ENCODE measurements at places on chromosomes 5 and 9.

GRCh38 chr9:5857928-5858327 lies 25.0 kb upstream of the ERMP1 start:
- no peak for DNase-seq

DNA sequence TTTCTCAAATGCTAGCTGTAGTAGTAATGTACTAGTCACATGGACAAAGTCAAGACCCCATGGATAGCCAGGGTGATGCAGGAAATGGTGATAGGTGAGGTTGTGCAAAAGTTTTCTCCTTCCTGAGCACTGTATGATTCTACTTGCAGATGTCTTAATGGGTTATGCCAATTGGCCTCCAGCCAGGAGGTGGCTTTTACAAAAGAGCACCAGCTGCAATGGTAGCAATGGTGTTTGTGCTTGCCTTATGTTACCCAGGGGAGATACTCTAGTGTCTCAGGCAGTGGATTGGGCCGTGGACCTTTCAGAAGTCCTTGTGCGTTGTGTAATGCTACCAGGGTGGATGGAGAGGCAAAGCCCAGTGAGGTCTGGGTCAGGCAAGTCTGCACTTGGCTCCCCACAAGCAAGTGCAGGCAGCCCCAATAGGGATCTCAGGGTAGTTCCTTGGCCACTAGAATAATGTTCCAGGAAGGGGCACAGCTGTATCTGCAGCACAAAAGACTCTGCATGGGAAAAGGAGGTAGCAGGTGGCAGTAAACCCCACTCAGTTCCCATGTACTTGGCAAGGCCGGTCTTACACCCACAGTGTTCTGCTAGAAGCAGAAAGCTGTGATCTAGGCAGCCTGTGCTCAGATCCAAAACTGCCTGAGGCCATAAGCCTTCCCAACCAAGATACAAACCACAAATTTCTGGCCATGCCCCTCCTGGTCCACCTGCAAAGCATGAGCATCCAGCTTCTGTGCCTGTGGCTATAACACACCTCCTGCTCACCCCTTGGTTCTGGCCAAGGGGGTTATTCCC lies 46.4 kb upstream of the EDIL3 start:
- DNase-seq, result no peak

DNA sequence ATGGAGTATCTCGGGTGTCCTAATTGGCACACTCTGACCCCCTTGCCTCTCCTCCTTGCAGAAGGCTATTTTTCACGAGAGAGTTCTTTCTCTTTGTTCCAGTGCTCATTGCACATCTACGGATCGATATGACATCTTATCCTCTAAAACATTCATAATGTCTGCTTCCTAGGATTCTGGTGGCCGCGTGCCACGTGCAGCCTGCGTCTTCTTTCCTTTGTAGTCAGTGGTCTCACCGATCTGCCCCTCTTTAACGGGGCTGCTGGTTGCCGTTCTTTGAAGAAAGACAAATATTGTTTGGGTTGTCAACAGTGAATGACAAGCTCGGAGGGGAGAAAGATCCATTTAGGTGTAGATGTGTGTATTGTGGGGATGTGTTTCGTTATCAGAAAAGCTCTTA lies 252.4 kb upstream of the WWC1 start:
- no peak for DNase-seq

GRCh38 chr9:14741369-14741768 lies 18.8 kb upstream of the CER1 start:
- no peak for DNase-seq

DNA sequence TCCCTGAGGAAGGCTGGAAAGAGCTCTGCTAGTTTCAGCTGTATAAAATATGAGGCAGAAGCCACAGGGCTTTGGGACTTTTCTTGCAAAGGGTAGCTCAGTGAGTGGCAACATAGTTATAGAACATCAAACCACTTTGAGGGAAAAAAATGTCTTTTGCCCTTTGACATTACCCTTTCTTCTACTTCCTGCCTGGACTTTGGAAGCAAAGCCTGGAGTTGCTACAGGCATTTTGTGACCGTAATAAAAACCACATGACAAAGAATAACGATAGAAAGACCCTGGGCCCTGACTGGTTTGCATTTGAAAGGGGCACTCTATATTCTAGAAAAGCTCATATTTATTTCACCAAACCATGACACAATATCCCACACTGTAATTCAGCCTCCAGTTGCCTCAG lies 440.9 kb downstream of the DIRAS2 start:
- no peak for DNase-seq

DNA sequence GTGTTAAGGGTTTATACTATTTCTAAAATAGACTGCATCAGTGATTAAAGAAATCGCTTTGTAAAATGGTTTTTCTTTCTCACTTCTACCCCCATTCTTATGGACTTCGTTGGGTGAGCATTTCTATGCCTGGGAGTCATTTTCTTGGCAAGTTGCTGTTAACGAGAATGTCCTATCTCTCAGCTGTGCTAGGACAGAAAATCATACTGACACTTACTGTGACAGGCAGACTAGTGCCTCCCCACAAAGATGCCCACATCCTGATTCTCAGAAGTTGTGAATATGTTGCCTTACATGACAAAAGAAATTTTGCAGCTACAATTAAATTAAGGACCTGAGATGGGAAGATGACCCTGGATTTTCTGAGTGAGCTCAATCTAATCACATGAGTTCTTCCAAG lies 65.1 kb upstream of the NMUR2 start:
- no peak for DNase-seq

DNA sequence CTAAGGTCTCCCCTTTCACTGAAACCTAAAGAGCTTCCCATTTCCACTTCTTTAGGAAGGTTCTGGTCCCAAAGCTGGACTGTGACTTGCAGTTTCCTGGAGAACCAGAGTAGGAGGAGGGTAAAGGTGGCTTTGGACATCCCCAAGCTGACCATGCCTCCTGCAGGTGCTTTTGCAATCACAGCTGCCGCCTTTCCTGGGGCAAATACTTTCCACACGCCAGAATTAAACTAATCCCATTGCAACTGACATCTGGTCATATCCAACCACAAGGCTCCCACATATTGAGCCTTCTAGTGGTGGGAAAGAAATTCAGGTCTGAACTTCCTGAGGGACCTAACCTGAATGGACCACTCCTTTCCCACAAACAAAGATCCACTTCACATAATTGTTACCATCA lies 92.7 kb downstream of the NRG2 start:
- DNase-seq, result no peak

DNA sequence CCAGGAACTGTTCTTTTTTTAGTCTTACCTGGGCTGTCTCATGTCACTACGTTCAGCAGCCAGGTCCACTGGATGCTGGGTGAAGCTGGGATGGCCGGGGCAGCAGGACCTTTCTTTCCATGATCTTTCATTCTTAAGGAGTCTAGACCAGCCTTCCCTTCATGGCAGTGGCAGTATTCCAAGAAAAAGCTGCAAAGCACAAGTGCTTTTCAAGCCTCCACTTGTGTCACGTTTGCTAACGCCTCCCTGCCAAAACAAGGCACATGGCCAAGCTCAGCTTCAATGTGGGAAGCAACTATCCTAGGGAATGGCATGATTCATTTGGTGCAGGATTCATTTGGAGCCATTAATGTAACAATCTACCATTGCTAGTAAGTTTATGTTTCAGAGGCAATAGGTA lies 94.8 kb downstream of the RCL1 start:
- no peak for DNase-seq

- DNase-seq, result no peak
These were observed 92.9 kb upstream of the CLINT1 start for GRCh38 chr5:157951673-157952373.

- DNase-seq, result no peak
These were observed 44.4 kb upstream of the SAP30L start for GRCh38 chr5:154401355-154401754.

- no peak for DNase-seq
These were observed 65.5 kb downstream of the CCNH start for GRCh38 chr5:87347272-87347671.

DNA sequence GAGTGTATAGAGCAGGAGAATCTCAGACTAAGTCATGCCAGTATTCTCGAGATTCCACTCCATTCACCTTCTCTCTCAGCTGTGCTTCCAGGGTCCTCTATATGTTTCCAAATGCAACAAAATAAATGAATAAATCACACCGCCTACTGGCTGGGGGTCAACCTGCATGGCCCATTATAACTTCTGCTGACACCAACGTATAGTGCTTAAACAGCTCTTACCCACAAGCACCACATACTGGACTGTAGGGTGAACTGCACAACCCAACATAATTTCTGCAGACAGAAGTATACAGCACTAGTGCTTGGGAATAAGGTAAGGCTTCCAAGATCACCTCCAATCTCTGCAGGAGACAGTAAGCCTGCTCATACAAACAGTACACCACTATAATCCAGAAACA lies 33.1 kb upstream of the HTR4 start:
- DNase-seq, result no peak

DNA sequence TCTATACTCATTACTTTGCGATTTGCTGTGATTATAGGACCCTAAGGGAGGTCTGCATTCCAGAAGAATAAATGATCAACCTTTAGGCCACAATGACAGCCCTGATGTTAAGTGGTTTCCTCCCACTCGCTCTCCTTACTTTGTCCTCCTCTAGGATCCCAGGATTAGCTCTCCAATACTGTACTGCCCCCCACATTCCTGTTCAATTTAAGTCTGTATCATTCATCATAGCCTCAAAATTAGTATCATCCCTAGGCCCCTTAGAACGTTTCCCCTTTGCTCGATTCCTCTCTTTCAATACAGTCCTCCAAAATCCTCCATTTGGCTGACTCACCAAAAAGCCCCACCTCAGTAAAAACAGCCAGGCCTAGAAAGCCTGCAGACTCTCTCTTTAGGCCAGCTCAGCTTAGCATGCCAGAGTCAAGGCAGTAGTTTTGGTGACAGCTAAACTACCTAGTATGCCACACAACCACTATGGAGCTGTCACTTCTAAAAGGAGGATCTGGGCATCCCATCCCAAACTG lies 24.4 kb downstream of the RNF145 start:
- DNase-seq, result no peak

GRCh38 chr5:160448886-160449285 lies 27.2 kb downstream of the PTTG1 start:
- DNase-seq, result no peak
